ENCODE measurements at places on chromosomes 3 and 15.

- no peak for DNase-seq
Observed at GRCh38 chr15:69490356-69491037, 37.9 kb downstream of the RPLP1 start.

- DNase-seq: no peak
Observed at GRCh38 chr3:186487819-186488218, 56.4 kb downstream of the CRYGS start.

- DNase-seq: no peak
Observed at GRCh38 chr3:42010530-42010929, 48.6 kb upstream of the ULK4 start.

GRCh38 chr15:58419803-58420524, 11.8 kb upstream of the LIPC start:
- no peak for DNase-seq

DNA sequence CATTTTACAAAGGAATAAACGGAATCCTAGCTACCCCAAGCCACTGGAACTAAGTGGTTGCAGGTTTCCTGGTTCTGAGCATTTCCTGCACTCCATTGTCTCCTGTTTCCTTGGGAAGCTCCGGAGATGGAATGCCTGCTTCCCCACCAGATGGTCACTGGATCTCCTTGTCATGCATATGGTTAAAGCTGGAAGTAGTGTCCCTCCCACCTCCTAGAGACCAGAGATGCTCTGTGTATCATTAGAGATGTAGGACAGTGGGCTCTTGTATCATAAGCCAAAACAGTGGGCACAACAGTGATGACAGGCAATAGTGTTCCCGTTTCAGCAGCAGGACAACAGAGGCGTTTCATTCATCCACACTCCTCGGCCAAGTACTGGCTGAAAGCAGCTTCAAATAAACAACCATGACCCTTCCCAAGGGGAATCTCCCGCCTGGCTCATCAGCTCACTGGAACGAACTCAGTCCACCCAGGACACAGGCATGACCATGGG, 136.2 kb upstream of the EIF1B start:
- no peak for DNase-seq

DNA sequence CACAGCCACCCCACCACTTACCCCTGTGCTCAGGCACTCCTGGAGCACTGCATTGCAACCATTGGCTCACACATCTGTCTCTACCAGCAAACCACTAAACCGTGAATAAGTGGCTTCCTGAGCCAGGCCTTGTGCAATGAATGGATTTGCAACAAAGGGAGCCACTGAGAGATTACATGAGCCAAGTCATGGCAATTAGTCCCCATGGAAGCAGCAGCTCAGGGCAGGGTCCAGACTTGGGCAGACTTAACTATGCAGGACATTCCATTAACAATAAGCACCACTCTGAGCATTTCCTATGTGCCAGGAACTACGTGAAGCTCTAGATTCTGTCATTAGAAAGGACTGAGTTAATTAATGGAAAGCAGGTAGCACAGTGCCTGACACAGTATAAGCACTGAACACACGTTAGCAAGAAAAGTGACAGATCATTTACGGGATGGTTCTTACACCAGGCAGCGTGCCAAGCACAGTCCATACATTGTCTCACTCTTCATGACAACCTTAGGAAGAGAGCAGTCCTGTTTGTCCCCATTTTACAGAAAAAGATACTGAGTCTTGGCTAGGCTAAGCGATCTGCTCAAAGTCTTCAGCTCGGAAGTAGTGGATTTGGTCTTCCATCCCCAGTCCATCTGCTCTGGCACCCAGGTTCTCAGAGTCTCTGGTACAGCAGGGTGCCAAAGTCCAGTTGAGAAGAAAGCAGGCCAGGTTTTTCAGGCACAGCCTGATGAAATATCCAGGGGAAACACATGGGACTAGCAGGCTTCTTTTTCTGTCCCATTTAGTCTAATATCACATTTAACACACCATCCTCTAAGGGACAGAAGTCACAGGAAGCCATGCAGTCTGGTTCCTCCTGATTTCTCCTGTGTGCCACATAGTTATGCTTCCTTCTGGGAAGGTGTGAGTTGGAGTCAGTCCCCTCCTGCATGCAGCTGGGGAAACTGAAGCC, 44.1 kb downstream of the LIPC start:
- DNase-seq: no peak

- DNase-seq: no peak
Observed at GRCh38 chr3:8606701-8607231, 37.8 kb downstream of the SSUH2 start.

DNA sequence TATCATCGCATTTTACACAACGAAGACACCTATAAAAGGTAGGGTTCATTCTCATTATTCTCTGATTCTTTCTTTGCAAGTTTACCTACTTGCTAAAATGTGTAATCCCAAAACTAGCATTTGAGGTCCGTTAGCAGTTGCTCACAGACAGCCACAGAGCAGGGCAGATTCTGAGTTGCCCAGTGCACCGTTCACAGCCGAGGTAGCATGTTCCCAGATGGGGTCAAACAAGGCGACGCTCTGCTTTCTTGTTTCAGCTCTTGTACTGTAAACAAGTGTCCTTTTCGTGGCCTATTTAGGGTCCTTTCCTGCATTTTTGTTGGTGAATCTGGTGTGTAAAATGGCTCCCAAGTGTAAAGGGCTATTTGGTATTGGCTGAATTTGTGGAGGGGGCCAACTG, 3.1 kb downstream of the PPP1R2 start:
- no peak for DNase-seq

DNA sequence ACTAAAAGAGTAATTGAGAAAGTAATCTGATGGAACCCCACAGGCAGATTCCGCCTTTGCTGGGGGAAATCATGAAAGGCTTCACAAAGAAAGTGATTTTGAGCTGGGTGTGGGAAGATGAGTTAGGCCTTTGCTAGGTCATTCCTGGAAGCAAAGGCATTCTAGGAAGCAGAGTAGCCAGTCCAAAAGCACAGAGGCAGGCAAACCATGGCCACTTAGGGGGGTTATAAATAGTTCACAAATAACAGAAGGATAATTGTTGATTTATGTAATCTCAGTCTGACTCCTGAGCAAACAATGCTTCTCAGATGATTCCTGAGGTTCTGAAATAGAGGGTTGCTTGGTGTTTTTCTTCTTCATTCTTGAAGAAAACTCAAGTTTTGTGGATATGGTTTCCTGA, 576.3 kb downstream of the NTRK3 start:
- no peak for DNase-seq

DNA sequence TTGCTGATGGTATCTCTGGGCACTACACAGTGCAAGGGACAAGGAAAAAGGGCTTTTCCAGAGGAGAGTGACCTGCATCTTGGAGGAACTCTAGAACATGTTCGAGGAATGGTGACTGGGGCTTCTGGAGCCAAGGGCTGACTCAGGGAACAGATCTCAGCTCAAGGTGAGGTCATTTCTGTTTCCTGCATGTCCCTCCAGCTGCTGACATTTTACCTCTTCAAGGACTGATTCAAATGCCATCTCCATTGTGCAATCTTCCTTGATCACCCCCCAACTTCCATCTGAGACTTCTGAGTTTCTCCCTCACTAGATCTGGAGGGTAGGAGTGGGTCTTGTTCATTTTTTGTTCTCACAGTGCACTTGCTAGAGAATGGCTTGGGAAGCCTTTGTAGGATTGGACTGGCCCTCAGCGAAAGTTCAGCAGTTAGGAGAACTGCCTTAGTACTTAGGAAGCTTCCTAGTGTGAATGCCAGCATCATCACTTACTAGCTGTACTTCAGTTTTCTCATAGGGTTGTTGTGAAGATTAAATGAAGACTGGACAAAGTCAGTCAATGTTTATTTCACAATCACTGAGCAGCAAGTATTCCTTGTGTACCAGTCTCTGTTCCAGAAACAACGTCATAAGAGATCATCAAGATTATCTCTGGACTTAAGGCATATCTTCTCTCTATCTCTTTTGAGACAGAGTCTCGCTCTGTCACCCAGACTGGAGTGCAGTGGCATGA, 2.6 kb upstream of the IDH3A start:
- no peak for DNase-seq

GRCh38 chr15:84600331-84600686, 500 bp upstream of the ZSCAN2 start:
- peak; percentile 74 for DNase-seq

- DNase-seq: no peak
Observed at GRCh38 chr15:59703979-59704796, 15.1 kb upstream of the BNIP2 start.

- no peak for DNase-seq
Observed at GRCh38 chr3:181698263-181698954, 13.3 kb upstream of the SOX2 start.

GRCh38 chr3:173945806-173946205, 548.3 kb downstream of the NLGN1 start:
- no peak for DNase-seq

GRCh38 chr15:78307976-78308375, 8.6 kb upstream of the SKIC8 start:
- DNase-seq: no peak

DNA sequence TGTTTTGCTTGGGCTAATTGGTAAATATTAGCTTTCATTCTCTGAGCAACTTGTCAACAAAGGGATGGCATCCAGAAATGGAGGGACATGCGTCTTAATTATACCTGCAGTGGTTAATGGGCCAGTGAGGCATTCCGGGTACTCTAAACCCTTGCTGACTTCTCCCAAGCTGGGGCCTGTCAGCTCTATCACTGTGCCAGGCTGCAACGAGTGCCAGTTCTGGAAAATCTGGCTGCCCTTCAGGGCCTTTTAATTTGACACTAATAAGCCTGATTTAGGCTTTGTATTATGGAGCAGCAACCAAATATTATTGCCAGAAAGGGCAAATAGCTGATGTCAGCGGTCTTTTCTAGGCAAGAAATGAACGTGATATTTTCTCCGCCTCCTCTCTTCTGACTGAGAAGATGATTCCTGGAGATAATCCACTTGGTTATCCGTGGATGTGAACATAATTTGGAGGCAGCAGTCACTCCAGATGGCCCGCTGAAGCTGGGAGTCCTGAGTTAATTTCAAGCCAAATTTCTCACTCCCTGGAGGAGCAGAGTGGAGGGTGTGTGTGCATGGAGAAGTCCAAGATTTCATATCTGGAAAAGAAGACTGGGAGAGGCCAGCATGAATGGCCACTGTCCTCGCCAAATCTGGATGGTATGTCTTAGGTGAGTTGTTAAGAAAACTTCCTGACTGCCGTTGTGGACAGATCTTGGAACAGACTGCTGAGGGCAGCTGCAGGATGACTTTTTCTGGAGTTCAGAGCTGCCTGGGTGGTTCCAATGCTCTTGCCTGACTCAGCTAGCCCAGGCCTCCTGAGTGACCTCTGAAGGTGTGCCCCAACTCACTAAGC, 44.4 kb upstream of the PSMD6 start:
- DNase-seq: no peak

DNA sequence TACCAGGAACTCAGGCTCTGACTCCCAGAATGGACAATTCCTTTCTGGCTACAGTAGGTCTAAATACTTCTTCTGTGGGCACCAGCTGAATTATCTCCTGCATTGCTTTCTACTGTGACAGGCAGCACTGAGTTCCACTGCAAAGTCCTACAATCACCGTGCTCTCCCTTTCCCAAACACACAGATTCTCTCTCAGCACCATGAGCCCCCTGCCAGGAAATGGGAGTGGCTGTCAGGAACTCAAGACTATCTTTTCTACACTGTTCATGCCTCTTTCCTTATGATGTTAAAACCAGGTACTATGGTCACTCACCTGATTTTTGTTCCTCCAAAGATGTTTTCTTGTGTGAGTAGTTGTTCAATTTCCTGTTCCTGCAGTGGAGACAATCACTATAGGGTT, 383.4 kb downstream of the EPHA6 start:
- DNase-seq: no peak

DNA sequence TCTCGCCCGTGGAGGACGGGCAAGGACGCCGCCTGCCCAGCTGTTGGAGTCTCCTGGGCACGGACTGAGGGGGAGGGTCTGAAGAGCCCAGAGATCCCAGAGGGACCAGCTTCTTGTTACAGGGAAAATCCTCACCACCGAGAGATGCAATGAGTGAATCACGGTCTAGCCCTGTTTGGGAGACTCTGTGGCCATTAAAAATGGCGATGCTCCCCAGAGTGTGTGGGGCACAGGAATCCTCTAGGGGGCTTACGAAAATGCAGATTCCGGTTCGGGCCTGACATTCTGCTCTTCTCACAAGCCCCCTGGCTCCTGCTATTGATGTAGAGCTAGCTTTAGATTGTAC, 35.5 kb upstream of the EPHB3 start:
- DNase-seq: no peak

- no peak for DNase-seq
Observed at GRCh38 chr3:128408693-128409623, 57.7 kb downstream of the DNAJB8 start.

DNA sequence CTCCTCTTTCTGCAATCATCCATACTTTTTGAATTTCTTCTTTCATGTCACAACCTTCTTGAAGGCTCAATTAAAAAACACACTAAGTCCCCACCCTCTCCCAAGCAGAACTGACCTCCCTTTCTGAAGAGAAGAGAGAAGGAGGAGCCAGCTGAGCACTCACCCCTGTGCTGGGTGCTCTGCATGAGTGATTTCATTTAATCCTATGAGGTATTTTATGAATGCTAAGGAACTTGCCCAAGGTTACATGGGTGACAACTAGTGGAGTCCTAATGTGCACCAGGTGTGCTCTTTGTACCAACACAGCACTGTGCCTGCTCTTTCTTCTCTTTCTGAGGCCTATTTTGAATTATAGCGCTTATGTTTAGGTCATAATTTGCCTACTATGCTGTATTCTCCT, 135.6 kb downstream of the DUT start:
- no peak for DNase-seq

DNA sequence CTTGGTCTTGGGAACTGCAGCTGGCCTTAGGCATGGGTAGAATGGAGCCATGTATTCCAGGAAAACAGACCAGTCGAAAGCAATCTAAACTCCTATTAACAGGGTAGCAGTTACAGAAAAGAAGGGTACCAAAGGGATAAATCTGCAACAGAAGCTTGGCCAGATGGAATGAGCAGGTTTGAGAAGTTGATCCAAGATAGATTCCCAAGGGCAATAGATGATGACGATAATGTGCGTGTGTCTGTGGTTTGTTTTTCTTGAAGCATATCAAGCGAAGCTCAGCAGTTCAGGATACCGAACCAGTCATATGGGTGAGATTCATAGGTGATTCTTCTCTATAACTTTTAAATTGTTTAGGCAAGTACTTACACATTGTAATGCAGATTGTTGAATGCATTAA, 203.8 kb upstream of the SEMA6D start:
- no peak for DNase-seq

DNA sequence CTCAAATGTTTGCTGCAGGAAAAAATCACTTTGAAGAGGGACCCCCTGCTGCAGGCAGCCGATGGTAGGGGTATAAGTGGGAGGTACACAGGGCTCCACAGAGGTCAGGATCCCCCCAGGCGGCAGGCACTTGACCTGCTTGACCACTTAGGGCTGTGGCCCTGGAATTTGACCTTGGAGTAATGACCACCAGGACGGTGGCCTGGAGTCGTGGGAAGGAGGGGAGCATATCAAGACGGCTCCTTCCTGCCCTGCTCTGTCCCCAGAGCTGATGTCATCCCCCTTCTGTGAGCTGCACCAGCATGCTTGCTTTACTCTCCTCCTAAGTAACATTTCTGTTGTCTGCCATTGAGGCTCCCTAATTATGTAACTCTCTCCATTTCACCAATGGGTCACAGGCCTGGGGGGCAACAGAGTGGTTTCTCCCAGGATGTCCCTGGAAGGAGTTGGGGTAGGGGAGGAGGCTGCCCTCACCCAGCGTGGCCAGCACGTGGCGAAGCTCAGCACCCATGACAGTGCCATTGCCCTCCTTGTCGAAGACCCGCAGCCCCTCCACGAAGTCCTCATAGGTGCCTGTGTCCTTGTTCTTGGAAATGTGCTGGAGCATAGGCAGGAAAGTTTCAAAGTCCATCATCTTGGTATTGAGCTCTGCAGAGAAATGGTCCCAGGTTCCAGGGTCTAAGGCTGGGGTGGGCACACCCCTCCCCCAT, 4.1 kb downstream of the MYL3 start:
- DNase-seq: no peak

- no peak for DNase-seq
Observed at GRCh38 chr15:35907511-35907910, 361.5 kb upstream of the DPH6 start.

Measured in NCI-H460 (cell line).